NCI-H524 (cell line): ENCODE measurements at places on chromosomes 7 and 10.

DNA sequence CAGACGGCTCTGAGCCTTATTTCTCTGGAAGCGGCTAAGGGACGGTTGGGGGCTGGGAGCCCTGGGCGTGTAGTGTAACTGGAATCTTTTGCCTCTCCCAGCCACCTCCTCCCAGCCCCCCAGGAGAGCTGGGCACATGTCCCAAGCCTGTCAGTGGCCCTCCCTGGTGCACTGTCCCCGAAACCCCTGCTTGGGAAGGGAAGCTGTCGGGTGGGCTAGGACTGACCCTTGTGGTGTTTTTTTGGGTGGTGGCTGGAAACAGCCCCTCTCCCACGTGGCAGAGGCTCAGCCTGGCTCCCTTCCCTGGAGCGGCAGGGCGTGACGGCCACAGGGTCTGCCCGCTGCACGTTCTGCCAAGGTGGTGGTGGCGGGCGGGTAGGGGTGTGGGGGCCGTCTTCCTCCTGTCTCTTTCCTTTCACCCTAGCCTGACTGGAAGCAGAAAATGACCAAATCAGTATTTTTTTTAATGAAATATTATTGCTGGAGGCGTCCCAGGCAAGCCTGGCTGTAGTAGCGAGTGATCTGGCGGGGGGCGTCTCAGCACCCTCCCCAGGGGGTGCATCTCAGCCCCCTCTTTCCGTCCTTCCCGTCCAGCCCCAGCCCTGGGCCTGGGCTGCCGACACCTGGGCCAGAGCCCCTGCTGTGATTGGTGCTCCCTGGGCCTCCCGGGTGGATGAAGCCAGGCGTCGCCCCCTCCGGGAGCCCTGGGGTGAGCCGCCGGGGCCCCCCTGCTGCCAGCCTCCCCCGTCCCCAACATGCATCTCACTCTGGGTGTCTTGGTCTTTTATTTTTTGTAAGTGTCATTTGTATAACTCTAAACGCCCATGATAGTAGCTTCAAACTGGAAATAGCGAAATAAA lies 175.5 kb downstream of the RNF216 start:
- no peak for DNase-seq

DNA sequence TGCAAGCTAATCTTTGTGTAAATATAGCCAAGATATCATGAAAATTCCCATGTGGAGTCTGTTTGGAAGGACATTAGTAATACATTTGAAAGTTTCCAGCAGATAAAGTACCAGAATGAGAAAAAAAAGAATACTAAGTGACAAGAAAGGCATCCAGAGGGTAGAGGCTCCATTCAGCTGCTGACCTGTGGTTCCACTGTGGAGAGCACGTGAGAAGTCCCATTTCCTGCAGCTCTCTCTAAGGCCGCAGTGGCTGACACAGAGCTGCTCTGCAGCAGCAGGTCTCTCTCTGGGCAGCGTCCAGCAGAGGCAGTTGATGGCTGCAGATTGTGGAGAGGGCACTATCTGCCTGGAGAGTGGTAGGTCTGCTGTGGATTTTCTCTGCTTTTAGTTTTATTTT lies 100.1 kb upstream of the TMEM72 start:
- DNase-seq = no peak

- DNase-seq = no peak
Observed at GRCh38 chr7:36083626-36084380, 69.3 kb upstream of the EEPD1 start.

DNA sequence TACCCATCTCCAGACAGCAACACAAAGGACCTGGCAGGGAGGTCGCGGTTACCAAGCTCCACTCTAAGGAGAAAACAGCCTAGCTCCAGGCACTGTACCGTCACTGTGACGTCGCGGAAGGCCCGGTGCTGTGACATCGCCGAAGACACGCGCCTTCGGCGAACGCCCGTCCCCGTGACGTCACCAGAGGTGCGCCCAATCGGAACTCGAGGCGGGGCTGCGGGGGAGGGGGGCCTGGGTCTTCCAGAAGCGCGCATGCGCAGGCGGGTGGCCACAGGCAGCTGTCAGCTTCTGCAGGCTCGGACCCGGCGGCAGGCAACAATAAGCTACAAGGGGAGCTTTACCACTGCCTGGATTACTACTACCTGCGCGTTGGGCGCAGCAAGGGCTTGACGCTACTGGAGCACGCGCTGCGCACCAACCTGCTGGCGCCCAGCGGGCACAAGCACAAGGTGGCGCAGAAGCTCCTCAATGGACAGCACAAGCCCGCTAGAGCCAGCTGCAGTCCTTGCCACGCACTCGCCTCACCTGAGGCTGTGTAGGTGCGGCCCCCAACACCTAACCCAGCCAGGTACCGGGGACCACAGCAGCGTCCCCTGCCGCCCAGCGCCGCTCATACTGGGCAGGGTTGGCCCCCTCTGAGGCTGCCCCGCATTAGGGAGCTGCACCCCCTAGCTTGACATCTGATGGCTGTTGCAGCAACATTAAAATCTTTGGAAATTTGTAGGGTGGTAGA lies 208.4 kb downstream of the TPST1 start:
- peak; percentile 77 for DNase-seq

- DNase-seq = no peak
Observed at GRCh38 chr10:14873090-14873760, 5.4 kb upstream of the SUV39H2 start.

- no peak for DNase-seq
Observed at GRCh38 chr7:26525398-26526264, 234.0 kb downstream of the SNX10 start.

GRCh38 chr10:46077731-46078413 lies 31.8 kb upstream of the MSMB start:
- DNase-seq = no peak

- no peak for DNase-seq
Observed at GRCh38 chr10:85919491-85920021, 447.0 kb downstream of the GRID1 start.

DNA sequence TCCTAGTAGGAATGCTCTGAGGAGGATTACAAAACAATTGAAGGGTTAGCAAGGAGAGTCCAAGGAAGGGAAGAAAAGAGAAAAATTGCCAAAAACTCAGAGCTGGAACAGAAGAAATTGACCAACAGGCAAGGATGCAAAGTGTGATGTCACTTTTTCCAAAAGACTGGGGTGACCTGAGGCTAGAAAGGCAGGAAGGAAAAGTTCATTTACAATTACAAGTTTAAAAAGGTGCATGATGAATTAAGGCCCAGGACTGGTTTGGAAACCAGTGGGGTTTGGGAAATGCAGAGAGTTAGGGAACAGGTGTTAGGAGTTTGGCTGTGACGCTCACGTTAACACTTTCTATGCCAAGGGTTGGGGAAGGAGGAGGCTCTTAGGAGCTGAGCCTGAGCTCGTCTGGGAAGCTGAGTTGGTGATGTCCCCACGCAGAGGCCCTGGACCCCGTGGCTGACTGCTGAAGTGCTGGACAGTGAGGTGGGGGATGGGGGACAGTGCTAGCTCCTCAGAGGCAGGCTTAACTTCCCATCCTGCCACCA lies 92.6 kb upstream of the PODXL start:
- no peak for DNase-seq

GRCh38 chr7:143514995-143515735 lies 37.5 kb downstream of the TAS2R41 start:
- DNase-seq = no peak

GRCh38 chr10:32148864-32149251 lies 92.6 kb upstream of the KIF5B start:
- no peak for DNase-seq

DNA sequence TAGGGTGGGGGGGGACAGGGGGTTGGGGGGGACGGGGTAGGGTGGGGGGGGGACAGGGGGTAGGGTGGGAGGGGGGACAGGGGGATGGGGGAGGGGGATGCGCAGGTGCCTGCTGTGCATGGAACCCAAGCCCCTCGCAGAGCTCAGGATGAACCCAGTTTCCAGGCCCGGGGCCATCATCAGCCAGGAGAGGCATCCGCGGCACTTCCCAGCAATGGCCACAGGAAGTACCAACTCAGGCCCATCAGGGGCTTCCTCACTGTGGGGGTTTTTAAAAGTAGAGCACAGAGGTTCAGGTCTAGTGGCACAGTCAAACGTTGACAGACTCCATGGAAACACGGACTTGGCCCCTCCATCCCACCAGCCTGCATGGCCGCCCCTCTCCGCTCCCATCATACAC lies 172.7 kb downstream of the DIP2C start:
- no peak for DNase-seq

GRCh38 chr7:77239471-77239870 lies 39.9 kb upstream of the FGL2 start:
- no peak for DNase-seq

DNA sequence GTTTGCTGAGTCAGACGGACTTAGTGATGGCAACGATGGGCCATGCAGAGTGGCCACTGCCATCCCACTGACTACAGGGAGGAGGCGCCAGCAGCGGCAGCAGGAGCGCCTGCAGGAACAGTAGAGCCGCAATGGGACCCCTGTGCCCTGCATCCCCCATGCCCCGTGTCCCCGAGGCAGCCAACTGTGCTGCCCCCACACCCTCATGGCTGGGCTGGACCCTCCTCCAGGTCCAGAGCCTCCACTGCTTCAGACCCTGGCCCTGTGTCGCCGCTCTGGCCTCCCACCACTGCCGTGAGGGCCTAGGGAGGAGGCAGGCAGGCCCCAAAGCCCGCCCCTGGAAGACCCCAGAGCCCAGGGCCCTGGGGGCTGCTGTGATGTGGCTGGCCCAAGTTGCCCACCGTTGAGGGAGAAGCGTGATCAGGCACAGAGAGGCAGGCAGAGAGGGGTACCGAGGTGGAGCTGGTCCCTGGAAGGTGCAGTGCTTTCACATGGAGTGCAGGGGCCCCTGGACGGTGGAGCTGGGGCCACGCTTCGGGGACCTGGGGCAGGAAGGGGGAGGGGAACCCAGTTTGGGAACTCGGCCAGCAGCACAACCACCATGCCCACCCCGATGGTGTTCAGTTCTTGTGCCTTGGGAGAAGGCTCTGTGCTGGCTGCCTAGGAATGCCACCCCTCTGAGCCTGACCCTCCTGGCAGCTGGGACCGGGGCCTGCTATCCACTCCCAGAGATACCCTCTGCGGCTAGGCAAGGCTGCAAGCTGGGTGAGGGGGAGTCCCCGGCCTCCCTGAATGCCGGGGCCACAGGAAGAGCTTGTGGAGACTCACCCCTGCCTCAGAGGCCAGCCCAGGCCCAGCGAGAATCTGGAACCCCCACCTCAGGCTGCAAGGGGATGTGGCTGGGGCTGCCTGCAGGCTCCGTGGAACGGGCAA lies 32.6 kb downstream of the DKK1 start:
- no peak for DNase-seq

- peak; percentile 15 for DNase-seq
Observed at GRCh38 chr7:158372400-158373342, 215.0 kb downstream of the PTPRN2 start.

DNA sequence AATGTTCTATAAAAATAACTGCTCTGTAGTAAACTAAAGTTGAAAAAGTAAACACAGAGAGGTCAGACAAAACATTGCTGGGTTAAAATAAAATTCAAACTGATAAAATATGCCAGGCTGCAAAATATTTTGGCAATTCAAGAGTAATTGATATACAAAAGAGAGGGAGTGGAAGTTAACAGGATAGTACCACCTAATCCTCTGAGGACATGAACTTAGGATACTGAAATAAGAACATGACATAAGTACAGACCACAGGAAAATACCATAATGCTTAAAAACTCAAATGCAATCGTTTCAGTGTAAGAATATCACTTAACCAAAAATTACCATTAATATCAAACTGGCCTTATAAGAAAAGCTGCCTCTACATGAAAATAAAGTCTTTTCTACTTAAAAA lies 37.6 kb upstream of the GPR22 start:
- no peak for DNase-seq

DNA sequence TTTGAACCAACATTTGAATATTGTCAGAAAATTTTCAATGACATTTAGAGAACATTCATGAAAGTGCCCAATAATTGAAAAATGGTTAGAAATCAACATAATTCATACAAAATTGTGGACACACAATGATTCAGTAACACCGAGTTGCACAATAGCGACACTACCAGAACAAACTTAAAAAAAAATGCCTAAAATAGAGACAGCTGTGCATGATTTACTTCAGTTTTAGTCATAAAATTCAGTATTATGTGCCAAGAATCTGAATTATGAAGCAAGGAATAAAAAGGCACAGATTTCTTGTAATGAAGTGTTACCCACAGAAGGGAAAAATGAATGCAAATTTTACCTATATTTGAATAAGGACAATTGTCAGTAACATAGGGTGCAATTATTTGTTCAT lies 396.0 kb downstream of the SEMA3D start:
- no peak for DNase-seq

DNA sequence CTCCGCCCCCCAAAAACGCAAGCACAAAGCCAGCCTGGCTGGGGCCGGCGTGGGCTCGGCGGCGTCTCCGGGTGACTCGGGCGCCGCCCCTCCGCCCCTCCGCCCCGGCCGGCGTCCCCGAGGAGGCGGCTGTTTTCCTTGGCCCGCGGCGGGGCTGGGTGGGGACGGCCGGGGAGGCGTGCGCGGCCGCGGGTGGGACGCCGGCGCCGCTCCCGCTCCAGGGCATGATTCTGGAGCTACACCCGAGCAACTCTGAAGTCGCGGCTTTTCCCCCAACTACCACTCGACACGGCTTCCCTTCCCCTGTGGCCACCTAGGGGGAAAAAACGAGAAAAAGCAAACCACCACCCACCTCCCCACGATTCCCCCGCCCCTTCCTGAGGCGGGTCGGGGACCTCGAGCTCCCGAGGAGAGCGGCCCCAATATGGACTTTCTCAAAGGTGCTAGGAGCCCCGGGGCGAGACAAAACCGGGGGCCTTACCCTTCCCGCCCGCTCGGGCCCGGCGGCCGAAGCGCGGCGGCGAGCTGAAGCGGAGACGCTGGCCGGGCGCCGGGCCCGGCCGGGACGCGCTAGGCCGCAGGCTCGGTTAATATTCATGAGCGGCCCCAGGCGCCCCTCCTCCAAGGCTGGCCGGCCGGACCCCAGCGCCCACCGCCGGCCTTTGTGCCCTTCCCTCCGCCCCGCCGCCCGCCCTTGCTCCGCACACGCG lies 856 bp downstream of the ARHGAP21 start:
- DNase-seq = no peak

DNA sequence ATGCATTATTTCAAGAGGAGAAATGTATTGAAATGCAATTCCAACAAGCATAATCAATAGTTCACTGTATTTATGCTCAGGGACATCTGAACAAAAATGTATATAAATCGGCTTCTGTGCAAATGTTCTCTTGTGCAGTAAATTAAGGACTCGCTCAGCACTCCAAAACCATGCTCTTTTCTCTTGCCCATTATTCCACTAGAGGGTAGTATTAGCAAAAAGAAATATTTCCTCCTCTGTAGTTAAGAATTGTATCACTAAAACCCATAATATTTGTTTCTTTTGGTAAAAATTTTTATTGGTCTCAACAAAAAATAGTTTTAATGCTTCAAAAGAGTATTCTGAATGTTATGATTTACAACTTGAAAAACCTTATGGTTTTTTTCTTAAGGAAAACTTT lies 803.1 kb downstream of the PCDH15 start:
- DNase-seq = no peak

GRCh38 chr10:91418416-91418815 lies 8.3 kb downstream of the HECTD2 start:
- DNase-seq = no peak
